ENCODE measurements at places on chromosomes 3 and 15. TPM values are rescaled to one million over a fixed set of nuclear protein-coding genes. Genes with fewer than 3 reads are reported as not detected.

GRCh38 chr3:128286691-128287090 lies 133.4 kb downstream of the EEFSEC start:
- H3K4me1 ChIP-seq = no peaks in the 10 kb centered on the region
- H3K27ac ChIP-seq = no peak overlapping the region
- DNase-seq = no peak

- H3K36me3 ChIP-seq = no peaks in the 10 kb centered on the region
- no peaks in the 10 kb centered on the region for H3K27me3 ChIP-seq
- no peak overlapping the region for H3K4me3 ChIP-seq
- DNase-seq = no peak
Observed at GRCh38 chr3:141104151-141104821, 53.1 kb downstream of the SPSB4 start.

DNA sequence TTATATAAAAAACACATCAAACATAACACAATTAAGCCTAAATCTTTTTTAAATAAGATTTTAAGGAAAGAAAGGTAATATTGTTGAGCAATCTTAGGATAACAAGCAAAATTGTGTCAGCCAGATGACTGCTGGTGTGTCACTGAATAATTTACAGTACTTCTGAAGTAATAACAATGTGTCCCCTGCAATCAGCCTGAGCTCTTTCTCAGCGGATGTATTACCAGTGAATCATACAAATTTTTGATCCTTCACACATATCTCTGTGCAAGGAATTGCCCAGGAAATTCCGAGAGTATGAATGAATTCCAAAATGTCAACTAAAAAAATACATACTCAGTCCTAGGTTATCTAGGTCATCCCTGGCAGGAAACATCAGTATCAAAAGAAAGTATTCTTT lies 76.6 kb upstream of the PTX3 start:
- no peaks in the 10 kb centered on the region for H3K36me3 ChIP-seq
- H3K4me1 ChIP-seq = no peaks in the 10 kb centered on the region
- no peaks in the 10 kb centered on the region for H3K27me3 ChIP-seq
- no peak overlapping the region for H3K27ac ChIP-seq
- DNase-seq = no peak

DNA sequence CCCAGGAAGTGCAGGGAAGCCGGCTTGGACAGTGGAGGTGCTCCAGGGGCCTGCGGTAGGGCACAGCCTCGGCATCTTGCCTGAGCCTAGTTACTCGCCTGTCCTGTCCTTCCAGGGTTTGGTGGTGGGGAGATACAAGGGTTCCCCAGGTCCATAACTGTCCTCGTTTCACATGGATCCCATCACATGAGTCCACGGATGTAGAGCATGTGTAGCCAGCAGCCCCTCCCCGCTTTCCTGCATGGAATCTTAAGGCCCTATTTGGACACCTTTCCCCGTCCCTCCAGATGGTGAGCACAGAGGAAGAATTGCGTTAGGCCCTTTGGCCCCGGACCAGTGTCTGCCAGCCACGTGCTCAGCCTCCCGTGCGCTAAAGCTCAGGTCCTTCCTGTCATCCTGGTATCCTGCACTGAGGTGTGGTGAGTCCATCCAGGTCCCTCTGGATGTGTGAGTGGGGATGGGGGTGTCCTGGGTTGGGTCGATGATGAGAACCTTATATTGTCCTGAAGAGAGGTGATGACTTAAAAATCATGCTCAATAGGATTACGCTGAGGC lies 230.4 kb downstream of the SNRPN start:
- no peaks in the 10 kb centered on the region for H3K27me3 ChIP-seq
- no peak overlapping the region for H3K27ac ChIP-seq
- H3K4me3 ChIP-seq = no peak overlapping the region

DNA sequence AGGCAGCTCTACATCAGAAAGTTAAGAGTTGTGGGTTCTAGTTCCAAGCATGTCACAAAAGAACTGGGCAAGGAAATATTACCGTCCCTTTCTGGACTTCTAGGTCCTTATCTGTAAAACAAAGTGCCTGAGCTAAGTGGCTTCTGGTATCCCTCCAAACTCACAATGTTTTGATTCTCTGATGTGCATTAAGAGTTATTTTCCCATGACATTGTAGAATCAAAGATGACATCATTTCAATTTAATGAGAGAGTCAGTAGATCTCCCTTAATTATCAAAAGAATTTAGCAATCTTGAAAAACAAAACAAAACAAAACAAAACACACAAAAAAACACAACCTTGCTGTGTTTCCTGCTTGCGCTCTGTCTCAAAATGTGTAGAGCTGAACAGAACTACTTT lies 88.7 kb downstream of the DUT start:
- DNase-seq = no peak
- no peak overlapping the region for H3K27ac ChIP-seq
- no peaks in the 10 kb centered on the region for H3K27me3 ChIP-seq
- H3K4me1 ChIP-seq = no peaks in the 10 kb centered on the region

GRCh38 chr15:39621210-39621609 lies 40.3 kb downstream of the THBS1 start:
- DNase-seq = no peak
- no peaks in the 10 kb centered on the region for H3K27me3 ChIP-seq
- H3K36me3 ChIP-seq = no peaks in the 10 kb centered on the region
- H3K4me3 ChIP-seq = no peak overlapping the region
- peaks cover 34% of the 10 kb centered on the region for H3K4me1 ChIP-seq

- no peak overlapping the region for H3K27ac ChIP-seq
- no peaks in the 10 kb centered on the region for H3K27me3 ChIP-seq
- H3K4me1 ChIP-seq = no peaks in the 10 kb centered on the region
Observed at GRCh38 chr3:31092748-31093589, 198.5 kb upstream of the GADL1 start.

- H3K36me3 ChIP-seq = no peaks in the 10 kb centered on the region
- peak overlapping the region; percentile 81 for H3K4me3 ChIP-seq
- no peak for DNase-seq
- peak overlapping the region; percentile 93 for H3K27ac ChIP-seq
Observed at GRCh38 chr3:45994419-45995235, 997 bp downstream of the FYCO1 start.

The PLA2G4F gene
- not detected for polyA plus RNA-seq

The ARL8B gene
- 67.4 TPM for polyA plus RNA-seq

The OIP5 gene
- polyA plus RNA-seq = 5.0 TPM

The RGMA gene
- not detected for polyA plus RNA-seq

The PPM1L gene
- 0.28 TPM for polyA plus RNA-seq

The ZNF80 gene
- 5.1 TPM for polyA plus RNA-seq

The DUOXA2 gene
- not detected for polyA plus RNA-seq

The GOLGA8A gene
- 2.8 TPM for polyA plus RNA-seq
